T-cell (primary cell): ENCODE measurements at places on chromosomes 7 and 10. TPM values are rescaled to one million over a fixed set of nuclear protein-coding genes. Genes with fewer than 3 reads are reported as not detected.
A peak's percentile ranks its signal among the peaks of the same experiment; 100 is the strongest.

DNA sequence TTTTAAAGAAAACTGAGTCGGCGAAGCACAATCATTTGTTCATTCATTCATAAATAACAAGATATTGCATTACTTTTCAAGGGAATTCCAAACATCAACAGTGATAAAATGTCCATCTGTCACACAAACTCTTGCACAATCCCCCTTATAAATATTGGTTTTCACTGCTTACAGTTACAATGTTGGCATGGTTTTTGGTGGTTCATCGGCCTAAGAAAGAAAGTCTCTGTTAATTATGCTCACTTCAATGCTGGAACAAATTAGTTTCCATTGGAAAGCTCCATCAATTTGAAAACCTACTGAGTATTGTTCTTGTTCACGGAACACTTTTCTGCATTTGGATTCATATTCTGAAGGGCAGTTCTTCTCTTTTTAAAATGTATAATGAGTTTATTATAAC, 188.5 kb downstream of the JAZF1 start:
- no peaks in the 10 kb centered on the region for H3K4me1 ChIP-seq
- no peaks in the 10 kb centered on the region for H3K36me3 ChIP-seq
- H3K27ac ChIP-seq = no peak overlapping the region
- DNase-seq = no peak
- no peak overlapping the region for H3K4me3 ChIP-seq
- H3K27me3 ChIP-seq = no peaks in the 10 kb centered on the region

DNA sequence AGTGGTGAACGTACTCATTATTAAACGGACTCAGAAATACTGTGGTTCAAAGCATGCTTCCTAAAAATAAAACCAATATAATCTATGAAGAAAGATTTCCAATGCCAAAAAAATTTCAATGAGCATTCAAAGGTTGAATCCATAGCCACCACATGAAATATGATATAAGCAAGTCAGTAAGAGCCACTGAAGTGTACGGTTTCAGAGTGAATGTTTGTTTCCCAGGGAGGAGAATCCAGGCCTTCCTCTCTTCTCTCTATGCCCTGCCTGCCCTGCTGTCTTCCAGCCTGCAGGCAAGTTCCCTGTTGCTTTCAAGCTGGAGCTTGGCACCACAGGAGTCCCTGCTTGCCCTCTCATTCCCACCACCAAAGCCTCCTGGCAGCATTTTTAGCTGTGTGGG, 1171.6 kb upstream of the C7orf33 start:
- H3K36me3 ChIP-seq = no peaks in the 10 kb centered on the region
- no peaks in the 10 kb centered on the region for H3K27me3 ChIP-seq
- H3K27ac ChIP-seq = no peak overlapping the region
- H3K4me1 ChIP-seq = no peaks in the 10 kb centered on the region

DNA sequence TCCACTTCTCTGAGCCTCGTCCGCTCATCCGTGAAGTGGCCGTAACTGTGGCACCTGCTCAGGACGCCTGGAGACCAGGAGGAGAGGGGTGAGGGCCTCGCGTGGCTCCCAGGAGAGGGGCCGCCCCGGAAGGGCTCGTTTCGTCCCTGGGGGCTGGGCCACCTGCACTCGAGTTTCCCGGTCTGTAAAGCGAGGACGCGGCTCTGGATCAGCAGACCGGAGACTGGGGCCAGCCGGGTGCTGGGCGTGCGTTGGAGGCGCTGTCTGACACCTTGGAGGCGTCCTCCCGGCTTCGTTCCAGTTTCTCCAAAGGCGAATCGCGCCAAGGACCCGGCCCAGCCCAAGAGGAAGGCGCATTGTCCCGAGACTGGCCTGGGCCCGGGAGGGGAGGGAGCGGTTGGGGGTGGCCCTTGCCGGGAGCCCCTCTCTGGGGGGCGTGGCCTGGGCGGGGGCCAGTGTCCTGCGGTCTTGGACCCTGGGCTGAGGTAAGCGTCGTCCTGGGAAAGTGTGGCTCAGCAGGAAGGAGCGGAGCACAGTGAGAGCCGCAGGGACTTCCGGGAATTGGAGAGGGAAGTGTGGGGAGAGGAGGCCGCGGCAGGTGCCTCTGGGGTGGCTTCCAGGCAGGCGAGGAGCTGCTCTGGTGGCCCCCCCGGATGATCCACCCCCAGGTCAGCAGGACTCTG, 89.6 kb downstream of the FOXL3 start:
- no peak overlapping the region for H3K27ac ChIP-seq
- no peaks in the 10 kb centered on the region for H3K36me3 ChIP-seq
- no peaks in the 10 kb centered on the region for H3K27me3 ChIP-seq
- H3K4me3 ChIP-seq = peak overlapping the region; percentile 12

- H3K4me3 ChIP-seq = no peak overlapping the region
- H3K27me3 ChIP-seq = peaks cover 2% of the 10 kb centered on the region
- H3K4me1 ChIP-seq = no peaks in the 10 kb centered on the region
- H3K36me3 ChIP-seq = no peaks in the 10 kb centered on the region
- no peak overlapping the region for H3K27ac ChIP-seq
Observed at GRCh38 chr10:84290235-84290634, 38.2 kb upstream of the CCSER2 start.

- H3K27me3 ChIP-seq = no peaks in the 10 kb centered on the region
- H3K4me3 ChIP-seq = no peak overlapping the region
- peaks cover 67% of the 10 kb centered on the region for H3K36me3 ChIP-seq
- peaks cover 6% of the 10 kb centered on the region for H3K4me1 ChIP-seq
- H3K27ac ChIP-seq = no peak overlapping the region
Observed at GRCh38 chr10:32036922-32037321, 19.3 kb downstream of the KIF5B start.

- H3K36me3 ChIP-seq = no peaks in the 10 kb centered on the region
- no peak overlapping the region for H3K4me3 ChIP-seq
- DNase-seq = no peak
- H3K4me1 ChIP-seq = no peaks in the 10 kb centered on the region
Observed at GRCh38 chr10:49207936-49208487, 19.8 kb upstream of the TMEM273 start.

DNA sequence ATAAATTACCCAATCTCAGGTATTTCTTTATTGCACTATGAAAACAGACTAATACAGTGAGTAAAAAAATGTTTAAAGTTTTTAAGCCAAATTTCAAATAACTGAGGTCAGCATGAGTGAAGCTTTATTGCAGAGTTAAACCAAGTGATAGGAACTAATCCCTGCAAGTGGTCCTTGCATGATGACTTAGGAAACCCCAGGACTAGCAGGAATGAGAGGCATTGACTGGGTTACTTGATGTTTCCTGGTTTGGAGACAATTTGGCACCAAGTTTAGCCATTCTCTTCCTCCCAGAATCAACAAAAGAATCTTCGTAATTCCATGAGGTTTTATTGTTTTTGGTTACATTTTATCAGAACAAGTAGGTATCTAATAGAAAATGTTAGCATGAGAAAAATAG, 194.2 kb downstream of the BICC1 start:
- H3K4me3 ChIP-seq = no peak overlapping the region
- H3K27me3 ChIP-seq = no peaks in the 10 kb centered on the region
- no peak for DNase-seq
- H3K4me1 ChIP-seq = no peaks in the 10 kb centered on the region

- peak overlapping the region; percentile 5 for H3K27ac ChIP-seq
- no peak for DNase-seq
- peak overlapping the region; percentile 44 for H3K4me3 ChIP-seq
- no peaks in the 10 kb centered on the region for H3K36me3 ChIP-seq
Observed at GRCh38 chr10:3472287-3473051, 299.9 kb upstream of the PITRM1 start.

DNA sequence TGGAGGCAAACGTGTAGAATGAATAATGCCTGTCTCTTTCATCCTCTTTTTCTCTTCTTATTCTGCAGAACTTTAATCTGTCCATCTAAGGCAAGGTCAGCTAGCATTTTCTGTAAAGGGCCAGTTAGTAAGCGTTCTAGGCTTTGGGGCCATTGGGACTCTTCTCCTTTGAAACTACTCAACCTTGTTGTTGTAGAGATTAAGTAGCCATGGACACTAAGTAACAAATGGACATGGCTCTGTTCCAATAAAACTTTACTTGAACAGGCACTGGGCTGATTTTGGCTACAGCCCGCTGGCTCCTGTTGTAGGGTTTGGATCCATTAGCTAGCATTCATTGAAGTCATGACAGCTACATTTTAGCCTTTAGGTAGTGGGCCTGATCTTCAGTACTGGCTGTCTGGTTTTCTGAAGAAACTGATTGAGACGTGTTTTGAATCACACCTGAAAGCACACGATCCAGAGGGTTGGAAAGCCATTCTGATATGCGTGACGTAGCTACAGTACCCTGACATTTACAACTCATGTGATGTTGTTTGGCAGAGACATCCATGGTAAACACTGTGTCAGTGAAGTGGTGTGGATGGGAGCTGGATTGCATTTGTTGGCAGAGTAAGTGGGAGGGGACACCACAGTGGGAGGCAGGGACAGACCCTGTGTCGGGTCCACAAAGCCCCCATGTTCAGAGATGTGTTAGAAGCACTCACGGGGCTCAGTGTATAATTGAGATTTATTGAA, 92.5 kb downstream of the MTPN start:
- no peaks in the 10 kb centered on the region for H3K4me1 ChIP-seq
- no peaks in the 10 kb centered on the region for H3K27me3 ChIP-seq
- H3K27ac ChIP-seq = no peak overlapping the region
- no peaks in the 10 kb centered on the region for H3K36me3 ChIP-seq
- H3K4me3 ChIP-seq = no peak overlapping the region
- DNase-seq = no peak

DNA sequence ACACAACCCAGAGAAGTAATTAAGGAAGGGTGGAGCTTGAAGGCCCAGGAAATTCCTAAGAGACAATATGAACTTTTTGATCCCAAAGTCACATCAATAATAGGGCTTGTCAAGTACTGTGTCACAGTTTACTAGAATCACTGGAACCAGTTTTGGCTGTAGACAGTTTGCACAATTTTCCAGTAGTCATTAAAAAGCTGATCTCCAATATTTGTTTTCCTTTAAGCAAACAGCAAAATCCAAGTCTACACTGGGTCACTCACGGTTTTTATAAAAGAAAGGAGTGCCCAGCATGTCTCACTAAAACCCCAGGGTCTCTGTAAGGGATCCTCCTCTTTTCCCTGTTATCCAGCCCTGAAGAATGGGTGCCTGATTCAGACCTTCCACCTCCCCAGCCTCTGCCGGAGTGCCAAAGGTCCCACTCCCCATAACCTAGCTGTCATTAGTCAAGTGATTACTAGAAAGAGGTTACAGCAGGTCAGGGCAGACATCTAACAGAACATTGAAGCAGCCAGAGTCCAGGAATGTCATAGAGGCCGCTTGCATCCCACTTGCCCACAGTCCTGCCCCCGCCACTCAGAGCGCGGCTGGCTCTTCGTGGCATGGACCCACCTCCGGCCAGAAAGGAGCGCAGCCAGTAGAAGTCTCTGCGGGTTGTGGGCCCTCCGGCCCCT, 552 bp downstream of the SLC25A16 start:
- no peaks in the 10 kb centered on the region for H3K27me3 ChIP-seq
- H3K36me3 ChIP-seq = no peaks in the 10 kb centered on the region
- no peak for DNase-seq
- peak overlapping the region; percentile 79 for H3K4me3 ChIP-seq
- H3K27ac ChIP-seq = peak overlapping the region; percentile 84

GRCh38 chr7:114825423-114825951, 96.4 kb upstream of the MDFIC start:
- no peak for DNase-seq
- no peaks in the 10 kb centered on the region for H3K27me3 ChIP-seq
- H3K4me1 ChIP-seq = no peaks in the 10 kb centered on the region
- H3K27ac ChIP-seq = no peak overlapping the region
- H3K36me3 ChIP-seq = no peaks in the 10 kb centered on the region

GRCh38 chr7:77223261-77223660, 23.6 kb upstream of the FGL2 start:
- peaks cover 15% of the 10 kb centered on the region for H3K4me1 ChIP-seq
- H3K36me3 ChIP-seq = no peaks in the 10 kb centered on the region
- peak overlapping the region; percentile 8 for H3K27ac ChIP-seq
- no peaks in the 10 kb centered on the region for H3K27me3 ChIP-seq

DNA sequence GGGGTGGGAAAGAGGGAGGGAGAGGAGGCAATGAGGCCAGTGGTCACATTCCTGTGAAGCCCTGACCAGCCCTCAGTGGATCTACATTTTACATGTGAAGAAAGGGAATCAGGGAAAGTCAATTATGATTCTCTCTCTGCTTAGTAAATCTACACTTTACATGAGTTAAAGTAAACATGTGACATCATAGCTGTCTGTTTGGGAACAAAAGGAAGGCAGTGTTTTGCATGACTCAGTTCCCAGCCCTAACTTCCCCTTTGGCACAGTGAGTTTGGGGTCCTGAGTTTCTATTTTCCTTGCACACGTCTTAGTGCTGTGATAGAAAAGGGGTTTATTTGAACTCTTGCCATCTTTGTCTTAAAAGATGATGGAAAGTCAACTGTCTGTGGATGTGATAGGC, 615.1 kb downstream of the SDK1 start:
- H3K4me1 ChIP-seq = no peaks in the 10 kb centered on the region
- H3K4me3 ChIP-seq = no peak overlapping the region
- H3K36me3 ChIP-seq = no peaks in the 10 kb centered on the region
- H3K27ac ChIP-seq = no peak overlapping the region
- DNase-seq = no peak
- H3K27me3 ChIP-seq = no peaks in the 10 kb centered on the region

DNA sequence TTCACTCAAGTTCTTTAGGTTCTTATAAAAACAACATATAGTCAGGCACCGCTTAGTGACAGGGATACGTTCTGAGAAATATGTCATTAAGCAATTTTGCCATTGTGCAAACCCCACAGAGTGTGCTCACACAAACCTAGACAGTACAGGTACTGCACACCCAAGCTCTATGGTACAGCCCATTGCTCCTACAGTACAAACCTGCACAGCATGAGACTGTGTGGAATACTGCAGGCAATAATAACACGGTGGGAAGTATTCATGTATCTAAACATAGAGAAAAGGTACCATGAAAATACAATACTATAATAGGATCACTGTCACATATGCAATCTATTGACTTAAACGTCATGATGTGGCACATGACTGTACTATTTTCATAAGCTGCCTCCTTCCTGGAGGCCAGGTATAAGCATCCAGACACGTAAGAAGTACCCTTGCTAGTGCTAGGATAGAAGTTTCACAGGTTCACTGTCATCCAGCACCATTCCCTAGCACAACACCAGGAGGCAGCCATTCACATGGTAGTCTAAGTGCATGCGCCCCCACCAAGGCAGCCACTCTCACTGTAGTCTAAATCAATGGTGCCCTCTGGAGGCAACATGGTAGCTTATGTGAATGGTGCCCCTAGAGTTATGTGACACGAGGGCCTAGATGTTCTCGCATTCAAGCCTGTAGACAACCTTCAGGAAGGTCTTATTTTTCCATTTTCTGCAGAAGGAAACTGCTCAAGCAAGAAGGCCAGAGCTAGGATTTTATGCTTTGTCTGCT, 98.5 kb downstream of the ARHGAP22 start:
- no peak overlapping the region for H3K4me3 ChIP-seq
- peaks cover 20% of the 10 kb centered on the region for H3K27me3 ChIP-seq
- no peaks in the 10 kb centered on the region for H3K4me1 ChIP-seq
- no peaks in the 10 kb centered on the region for H3K36me3 ChIP-seq

Gene FAM131B
- total RNA-seq = 0.08 TPM

Gene PNLIPRP2
- total RNA-seq = 0.96 TPM

Gene NOS3
- total RNA-seq = 4.9 TPM

Gene C10orf53
- not detected for total RNA-seq

Gene NPSR1
- not detected for total RNA-seq

Gene STAMBPL1
- 37.4 TPM for total RNA-seq

Gene DENND11
- 54.8 TPM for total RNA-seq

Gene EBLN1
- not detected for total RNA-seq

Gene OR2A5
- total RNA-seq = not detected

Gene WEE2
- total RNA-seq = not detected

Gene KCND2
- not detected for total RNA-seq

Gene RFC2
- 17.6 TPM for total RNA-seq

Gene AKR1C2
- total RNA-seq = not detected

Gene ZMIZ2
- 145 TPM for total RNA-seq

Gene NXPH1
- not detected for total RNA-seq
